Chondrocyte (in vitro differentiated cells): ENCODE measurements at places on chromosomes 5 and 9. TPM values are rescaled to one million over a fixed set of nuclear protein-coding genes. Genes with fewer than 3 reads are reported as not detected.

- H3K4me1 ChIP-seq, result peaks cover 77% of the 10 kb centered on the region
- H3K27ac ChIP-seq, result peak overlapping the region; percentile 53
- peaks cover 2% of the 10 kb centered on the region for H3K36me3 ChIP-seq
- no peak overlapping the region for H3K4me3 ChIP-seq
These were observed 293.2 kb downstream of the ARHGAP26 start for GRCh38 chr5:143063175-143063970.

GRCh38 chr9:132647806-132648205, 22.0 kb downstream of the DDX31 start:
- H3K4me1 ChIP-seq, result peaks cover 26% of the 10 kb centered on the region
- peak overlapping the region; percentile 91 for H3K27ac ChIP-seq
- H3K27me3 ChIP-seq, result no peaks in the 10 kb centered on the region
- no peak for DNase-seq

DNA sequence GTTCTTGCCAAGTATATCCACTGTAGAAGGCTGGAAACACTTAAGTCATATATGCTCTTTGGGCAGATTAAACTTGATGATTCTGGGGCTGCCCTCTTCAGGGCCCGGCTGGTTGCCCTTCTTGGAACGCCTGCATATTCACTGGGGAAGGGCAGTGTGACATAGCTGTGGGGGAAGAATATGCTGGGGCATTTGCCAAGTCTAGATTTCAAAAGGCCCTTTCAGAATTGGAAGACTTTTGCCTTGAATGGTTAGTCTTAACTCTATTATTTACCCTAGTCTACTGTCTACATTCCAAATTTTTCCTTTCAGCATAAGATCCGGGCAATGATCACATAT, 161.2 kb upstream of the PITX1 start:
- DNase-seq, result no peak
- H3K4me1 ChIP-seq, result peaks cover 6% of the 10 kb centered on the region
- H3K36me3 ChIP-seq, result peaks cover 3% of the 10 kb centered on the region
- H3K4me3 ChIP-seq, result no peak overlapping the region
- H3K27me3 ChIP-seq, result peaks cover 28% of the 10 kb centered on the region

Gene ADAMTS6
- 20.0 to 30.1 TPM (median 21.5 TPM) in 3 replicates for total RNA-seq

DNA sequence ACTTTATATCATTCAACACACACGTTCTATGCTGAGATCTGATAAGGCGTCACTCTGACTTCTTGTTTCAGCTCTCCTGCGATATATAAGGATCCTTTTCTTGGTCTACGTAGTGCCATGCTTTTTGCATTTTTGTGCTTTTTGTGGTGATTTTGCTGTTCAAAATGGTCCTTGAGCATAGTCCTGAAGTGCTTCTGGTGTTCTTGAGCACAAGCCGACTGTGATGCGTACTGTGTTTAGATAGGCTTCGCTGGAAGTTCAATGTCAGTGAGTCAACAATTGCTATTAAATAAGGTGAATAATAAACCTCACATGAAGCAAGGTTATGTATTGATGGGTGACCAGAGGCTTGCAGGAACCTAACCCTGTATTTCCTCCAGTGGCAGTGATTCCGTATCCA, 46.8 kb downstream of the ACO1 start:
- no peak for DNase-seq
- H3K36me3 ChIP-seq, result peaks cover 25% of the 10 kb centered on the region
- H3K27ac ChIP-seq, result peak overlapping the region; percentile 58

Gene SLC27A6
- total RNA-seq, result 0.27 to 0.62 TPM in 2 of 3 replicates, not detected in the other

Gene SPATA31E1
- not detected in 3 replicates for total RNA-seq

DNA sequence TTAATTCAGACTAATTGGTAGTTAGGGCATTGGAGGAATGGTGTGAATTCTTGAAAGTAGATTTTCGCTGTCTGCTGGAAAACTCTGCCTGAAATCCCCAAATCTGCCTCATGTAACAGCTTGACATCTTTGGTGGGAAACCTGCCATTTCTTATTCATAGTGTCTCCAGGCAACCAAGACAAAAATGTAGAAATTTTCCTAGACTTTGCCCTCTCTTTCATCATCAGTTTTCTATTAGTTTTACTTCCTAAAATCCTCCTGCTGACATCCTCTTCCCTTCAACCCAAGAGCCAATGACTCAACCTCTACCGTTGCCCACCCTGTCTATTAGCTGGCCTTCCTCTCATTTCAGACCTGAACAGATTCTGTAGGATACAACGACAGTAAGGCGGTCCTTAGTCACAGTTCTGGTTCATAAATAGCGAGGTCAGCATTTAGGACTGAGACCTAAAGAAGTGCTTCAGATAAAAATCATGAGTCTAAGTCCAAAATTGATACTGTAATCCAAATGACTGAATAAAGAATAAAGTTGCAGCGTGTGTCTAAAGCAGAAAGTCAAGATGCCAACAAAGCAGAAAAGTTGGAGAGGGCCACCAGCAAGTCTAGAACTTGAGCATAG, 133.9 kb downstream of the MUSK start:
- peaks cover 21% of the 10 kb centered on the region for H3K4me1 ChIP-seq
- no peaks in the 10 kb centered on the region for H3K36me3 ChIP-seq
- no peak for DNase-seq
- no peaks in the 10 kb centered on the region for H3K27me3 ChIP-seq
- no peak overlapping the region for H3K4me3 ChIP-seq

DNA sequence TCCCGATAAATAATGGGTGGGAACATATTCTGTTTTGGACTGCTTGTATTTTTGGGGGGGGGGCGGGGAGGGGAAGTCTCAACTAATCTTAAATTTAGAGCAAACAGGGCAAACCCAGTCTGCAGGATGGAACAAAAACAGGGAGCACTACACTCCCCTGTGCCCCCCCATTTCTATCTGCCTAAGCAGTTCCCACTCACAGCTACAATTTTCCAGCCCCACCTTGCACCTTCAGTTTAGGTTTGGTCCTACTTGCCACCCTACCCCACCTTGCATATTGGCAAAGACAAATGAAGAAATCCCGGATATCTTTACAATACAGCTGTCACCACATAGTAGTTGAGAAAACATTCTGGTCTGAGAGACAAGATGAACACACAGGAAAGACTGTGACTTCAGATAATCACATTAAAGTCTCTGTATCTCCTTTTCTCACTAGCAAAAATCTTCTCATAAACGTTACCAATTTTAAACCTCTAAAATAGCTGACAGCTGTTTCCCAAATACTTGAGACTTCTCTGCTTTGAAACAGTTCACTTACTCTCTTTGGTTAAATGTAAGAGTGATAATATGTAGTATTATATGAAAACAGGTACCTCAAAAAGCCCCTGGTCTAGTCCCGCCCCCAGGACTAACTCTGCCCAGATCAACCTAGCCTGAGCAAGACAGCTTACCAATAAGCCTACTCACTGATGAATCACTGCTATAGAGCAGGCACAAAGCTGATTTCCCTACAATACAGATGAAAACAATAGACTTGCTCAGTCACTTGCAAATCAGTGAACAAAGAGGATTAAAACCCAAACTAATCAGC, 5.2 kb upstream of the RAPGEF6 start:
- no peak overlapping the region for H3K4me3 ChIP-seq
- no peaks in the 10 kb centered on the region for H3K27me3 ChIP-seq
- no peak for DNase-seq
- H3K36me3 ChIP-seq, result peaks cover 8% of the 10 kb centered on the region

- peaks cover 4% of the 10 kb centered on the region for H3K27me3 ChIP-seq
- H3K36me3 ChIP-seq, result no peaks in the 10 kb centered on the region
- peaks cover 4% of the 10 kb centered on the region for H3K4me1 ChIP-seq
- H3K27ac ChIP-seq, result no peak overlapping the region
- DNase-seq, result no peak
These were observed 534.5 kb downstream of the EBF1 start for GRCh38 chr5:158565017-158565789.

- no peak overlapping the region for H3K27ac ChIP-seq
- H3K4me3 ChIP-seq, result no peak overlapping the region
- DNase-seq, result no peak
- H3K36me3 ChIP-seq, result no peaks in the 10 kb centered on the region
These were observed 5.5 kb upstream of the GLIS3 start for GRCh38 chr9:4305065-4305985.

Gene KCNV2
- not detected in 3 replicates for total RNA-seq

Gene PCDHB11
- 0.90 to 2.4 TPM (median 1.3 TPM) in 3 replicates for total RNA-seq

GRCh38 chr9:87513880-87514535, 16.3 kb downstream of the DAPK1 start:
- H3K4me1 ChIP-seq, result peaks cover 53% of the 10 kb centered on the region
- H3K27ac ChIP-seq, result no peak overlapping the region
- H3K27me3 ChIP-seq, result no peaks in the 10 kb centered on the region
- H3K36me3 ChIP-seq, result peaks cover 25% of the 10 kb centered on the region

DNA sequence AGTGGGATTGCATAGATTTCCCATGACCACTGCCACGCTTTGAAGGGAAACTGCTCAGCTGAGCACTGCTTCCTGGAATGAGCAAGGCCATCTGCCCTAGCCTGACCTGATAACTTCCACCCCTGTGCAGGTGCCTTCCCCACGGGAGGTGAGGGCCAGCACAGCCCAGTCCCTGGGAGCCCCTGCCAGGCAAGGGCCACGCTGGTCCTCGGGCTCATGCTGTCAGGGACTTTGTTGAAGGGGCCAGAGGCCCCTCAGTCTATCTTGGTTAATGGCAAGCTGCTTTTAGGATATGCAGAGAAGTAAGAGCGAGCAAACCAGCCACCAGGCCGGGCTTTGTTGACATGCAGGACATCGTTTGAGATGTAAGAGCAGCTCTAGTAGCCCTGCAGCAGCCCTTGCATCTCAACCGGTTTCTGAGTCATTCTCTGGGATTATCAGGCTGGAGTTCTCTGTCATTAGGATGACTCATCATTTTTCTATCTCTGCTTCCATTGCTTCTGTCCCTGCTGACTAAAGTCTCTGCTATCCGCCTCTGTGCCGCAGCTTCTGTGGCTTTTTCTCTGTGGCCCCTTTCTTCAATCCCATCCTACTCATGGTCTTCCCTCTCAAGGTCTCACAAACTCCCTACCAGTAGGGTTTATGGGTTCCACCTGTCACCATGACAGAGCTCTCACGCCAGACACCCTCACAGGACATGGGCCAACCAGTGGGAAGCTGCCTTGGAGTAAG, 30.6 kb upstream of the IQGAP2 start:
- no peaks in the 10 kb centered on the region for H3K27me3 ChIP-seq
- DNase-seq, result no peak
- H3K36me3 ChIP-seq, result no peaks in the 10 kb centered on the region
- peaks cover 17% of the 10 kb centered on the region for H3K4me1 ChIP-seq

GRCh38 chr5:6431214-6432195, 17.2 kb upstream of the UBE2QL1 start:
- peaks cover 29% of the 10 kb centered on the region for H3K27me3 ChIP-seq
- H3K4me3 ChIP-seq, result no peak overlapping the region
- no peaks in the 10 kb centered on the region for H3K4me1 ChIP-seq
- H3K27ac ChIP-seq, result no peak overlapping the region

Gene IGFBPL1
- 1.3 to 3.6 TPM (median 2.8 TPM) in 3 replicates for total RNA-seq

DNA sequence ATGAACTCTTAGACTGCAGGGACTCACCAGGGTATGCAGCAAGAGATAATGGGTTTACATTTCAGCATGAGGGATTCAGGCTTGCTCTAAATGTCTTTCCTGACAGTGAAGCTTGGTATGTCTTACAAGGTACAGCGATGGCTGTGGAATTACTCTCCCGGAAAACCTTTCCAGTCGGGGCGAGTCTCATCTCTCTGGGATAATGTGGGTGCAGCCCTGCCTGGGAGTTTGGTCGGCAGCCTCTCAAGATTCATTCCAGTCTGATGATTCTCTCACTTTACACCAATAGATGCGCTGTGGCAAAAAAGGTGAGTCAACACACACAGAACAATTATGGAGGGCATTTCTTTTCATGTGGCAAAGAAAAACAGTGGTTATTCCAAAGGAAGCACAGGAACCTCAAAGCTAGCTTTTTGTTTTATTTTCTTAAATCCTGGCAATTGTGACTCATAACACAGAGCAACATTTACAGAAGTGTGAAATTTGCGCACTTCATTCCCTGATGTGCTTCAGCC, 190.3 kb downstream of the DCP2 start:
- H3K36me3 ChIP-seq, result peaks cover 2% of the 10 kb centered on the region
- peak overlapping the region; percentile 9 for H3K27ac ChIP-seq
- no peak overlapping the region for H3K4me3 ChIP-seq
- DNase-seq, result no peak

DNA sequence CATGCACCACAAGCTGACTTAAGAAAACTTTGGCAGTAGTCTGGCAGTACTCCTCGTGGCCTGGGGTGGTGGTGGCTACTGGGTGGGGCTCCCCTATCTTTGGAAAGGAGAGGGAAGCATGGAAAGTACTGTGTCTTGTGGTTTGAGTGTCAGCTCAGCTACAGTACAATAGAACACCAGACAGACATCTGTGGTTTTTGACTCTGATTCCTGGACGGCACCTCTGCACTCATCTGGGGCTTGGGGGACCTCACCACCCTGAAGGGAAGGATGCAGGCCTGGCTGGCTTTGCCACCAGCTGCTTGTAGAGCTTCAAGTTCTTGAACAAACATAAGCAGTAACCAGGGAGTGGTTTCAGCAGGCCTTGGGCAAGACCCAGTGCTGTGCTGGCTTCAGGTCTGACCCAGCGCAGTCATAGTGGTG, 40.6 kb downstream of the TNFSF8 start:
- DNase-seq, result no peak
- H3K4me3 ChIP-seq, result peak overlapping the region; percentile 11
- peak overlapping the region; percentile 37 for H3K27ac ChIP-seq

DNA sequence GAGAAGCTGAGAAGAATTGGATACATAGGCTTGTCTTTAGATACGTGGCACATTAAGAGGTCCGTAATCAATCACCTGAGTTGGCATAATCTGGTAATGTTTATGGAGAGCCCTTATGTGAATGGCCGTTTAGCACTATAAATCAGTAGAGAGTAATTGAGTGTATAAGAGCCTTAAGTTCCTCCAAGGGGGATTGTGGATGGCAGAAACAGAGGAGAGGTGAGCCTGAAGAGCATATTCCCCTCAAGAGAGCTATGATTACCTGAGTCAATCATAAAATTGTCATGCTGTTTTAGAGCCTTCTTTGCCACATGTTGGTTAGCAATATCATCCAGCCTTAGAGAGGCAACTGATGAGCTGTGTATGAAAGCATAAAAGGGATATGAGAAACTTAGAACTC, 58.8 kb downstream of the FOCAD start:
- no peaks in the 10 kb centered on the region for H3K4me1 ChIP-seq
- DNase-seq, result no peak
- H3K27ac ChIP-seq, result no peak overlapping the region
- H3K4me3 ChIP-seq, result no peak overlapping the region
- no peaks in the 10 kb centered on the region for H3K27me3 ChIP-seq
